H9 (cell line): ENCODE measurements at places on chromosomes 5 and 9. TPM values are rescaled to one million over a fixed set of nuclear protein-coding genes. Genes with fewer than 3 reads are reported as not detected.

Gene DNAH5
- total RNA-seq: 0.50 and 0.55 TPM in 2 replicates

Gene SKP1
- 348 and 350 TPM in 2 replicates for total RNA-seq

Gene SLC24A2
- 5.0 and 6.2 TPM in 2 replicates for total RNA-seq

Gene PCSK1
- total RNA-seq: 2.0 and 2.9 TPM in 2 replicates

Gene ZDHHC11B
- total RNA-seq: 0.86 and 1.4 TPM in 2 replicates

Gene GOLM1
- total RNA-seq: 71.0 and 71.6 TPM in 2 replicates

Gene LHX3
- not detected in 2 replicates for total RNA-seq

Gene DMRTA1
- 2.5 and 2.8 TPM in 2 replicates for total RNA-seq

Gene ENG
- total RNA-seq: 1.8 and 2.1 TPM in 2 replicates

Gene ENHO
- 11.3 and 14.5 TPM in 2 replicates for total RNA-seq
